ENCODE measurements at places on chromosomes 4 and X.

DNA sequence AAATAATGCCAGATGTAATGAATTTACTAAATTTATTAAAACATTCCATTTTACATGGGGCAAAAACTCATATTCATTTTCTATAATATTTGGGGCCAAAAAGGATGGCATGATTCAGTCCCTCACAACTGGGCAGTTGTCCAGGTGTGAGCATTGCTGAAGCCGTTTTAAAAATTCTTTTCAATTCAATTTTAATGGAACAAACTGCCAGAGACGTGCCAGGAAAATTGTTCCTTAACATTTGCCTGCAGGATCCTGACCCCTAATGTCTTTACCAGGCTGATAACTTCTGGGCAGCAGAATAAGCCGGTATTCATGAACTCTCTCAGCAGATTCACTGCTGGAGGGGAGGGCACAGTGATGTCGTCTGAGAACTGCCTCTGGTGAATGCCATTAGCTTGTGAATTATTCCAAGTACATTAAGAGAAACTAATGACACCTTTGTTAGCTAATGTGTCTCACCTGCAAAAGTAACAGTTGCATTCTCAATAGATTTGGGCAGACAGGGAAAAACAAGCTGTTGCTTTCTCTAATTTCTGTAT lies 1445.1 kb upstream of the TENM3 start:
- no peak for DNase-seq

DNA sequence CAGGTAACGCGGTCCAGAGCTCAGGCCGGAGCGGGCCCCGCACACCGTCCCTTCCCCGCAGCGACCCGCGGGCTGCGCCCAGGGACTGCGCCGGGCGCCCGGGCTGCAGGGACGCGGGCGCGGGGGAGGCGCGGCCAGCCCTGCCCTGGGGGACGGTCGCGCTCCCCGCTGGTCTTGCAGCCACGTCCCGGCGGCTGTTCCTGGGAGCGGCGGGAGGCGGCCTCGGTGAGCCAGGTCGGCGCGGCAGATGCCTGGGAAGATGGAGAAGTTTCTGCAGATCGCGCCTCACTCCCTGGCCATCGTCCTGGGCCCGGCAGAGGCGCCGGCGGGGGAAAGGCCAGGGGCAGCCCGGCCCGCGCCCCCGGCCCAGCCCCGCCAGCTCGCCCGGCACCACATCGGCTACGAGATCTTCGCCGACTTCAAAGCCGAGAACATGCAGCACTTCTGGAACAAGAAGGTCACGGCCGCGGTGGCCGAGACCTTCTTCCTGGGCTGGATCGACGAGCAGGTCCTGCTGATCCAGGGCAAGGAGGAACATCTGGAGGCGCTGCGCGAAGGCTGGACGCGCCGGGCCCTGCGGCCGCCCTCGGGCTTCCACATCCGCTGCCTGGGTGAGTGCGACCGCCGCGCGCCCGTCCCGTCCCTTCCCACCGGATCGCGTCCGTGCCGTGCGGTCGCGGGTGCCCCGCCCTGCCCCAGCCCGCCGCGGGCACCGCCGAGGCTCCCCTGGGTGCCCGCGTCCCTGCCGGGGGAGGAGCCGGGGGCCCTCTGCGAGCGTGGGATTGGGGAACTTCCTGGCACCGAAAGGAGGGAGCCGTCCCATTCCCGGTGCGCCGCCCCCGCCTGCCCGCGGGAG lies 107.4 kb upstream of the STOX2 start:
- DNase-seq, result no peak

DNA sequence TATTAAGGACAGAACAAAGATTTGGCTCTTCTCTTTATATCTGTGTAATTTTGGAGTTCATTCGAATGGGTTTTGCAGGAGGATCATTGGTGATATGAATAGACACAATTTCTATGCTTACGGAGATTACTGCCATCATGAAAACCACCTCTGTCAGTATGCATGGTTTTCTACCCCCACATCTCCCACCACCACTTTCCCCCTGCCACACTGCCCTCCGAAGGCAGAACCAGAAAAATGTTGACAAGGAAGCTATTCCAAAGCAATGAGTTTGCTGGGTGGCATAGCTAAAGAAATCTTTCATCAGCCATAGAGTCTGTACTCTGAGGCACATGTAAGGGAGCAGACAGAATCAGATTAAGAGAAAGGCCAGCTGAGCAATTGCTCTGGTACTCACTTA lies 567.3 kb upstream of the ACTRT1 start:
- no peak for DNase-seq

GRCh38 chr4:8364848-8365350 lies 75.6 kb downstream of the ACOX3 start:
- no peak for DNase-seq

GRCh38 chrX:1623691-1624090 lies 8.8 kb downstream of the ASMT start:
- DNase-seq, result no peak

All from urinary bladder (tissue), 4 donors.